Osteoblast (primary cell): ENCODE measurements at places on chromosomes 1 and 21. TPM values are rescaled to one million over a fixed set of nuclear protein-coding genes. Genes with fewer than 3 reads are reported as not detected.

Gene MFAP2
- total RNA-seq: 61.2 and 72.2 TPM in 2 replicates

DNA sequence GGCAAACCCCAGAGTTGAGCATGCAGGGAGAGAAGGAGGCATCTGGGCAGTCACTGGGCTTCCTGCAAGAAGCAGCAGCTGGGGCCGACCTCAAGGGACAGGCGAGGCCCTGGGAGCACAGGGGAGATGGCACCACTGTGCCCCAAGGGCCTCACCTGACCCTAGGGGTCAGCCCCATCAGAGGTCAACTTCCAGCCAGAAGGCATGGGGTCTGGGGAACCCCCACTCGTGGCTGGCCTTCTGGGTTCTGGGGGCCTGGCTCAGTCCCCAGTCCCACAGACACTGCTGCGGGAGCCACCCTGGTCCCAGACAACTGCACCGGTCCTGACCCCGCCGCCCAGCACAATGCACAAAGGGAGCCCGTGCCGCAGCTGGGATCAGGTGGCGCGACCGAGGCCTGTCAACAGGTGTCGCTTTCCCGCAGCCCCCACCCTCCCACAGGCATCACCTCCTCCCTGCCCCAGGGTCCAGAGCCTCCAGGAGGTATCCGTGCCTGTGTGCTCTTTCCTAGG, 6.2 kb downstream of the WNT9A start:
- H3K4me1 ChIP-seq: no peaks in the 10 kb centered on the region
- peak; percentile 58 for DNase-seq
- H3K4me3 ChIP-seq: no peak overlapping the region
- H3K36me3 ChIP-seq: no peaks in the 10 kb centered on the region
- no peak overlapping the region for H3K27ac ChIP-seq

Gene TAF5L
- total RNA-seq: 13.4 and 14.4 TPM in 2 replicates

GRCh38 chr1:160197231-160197630, 6.9 kb downstream of the CASQ1 start:
- no peaks in the 10 kb centered on the region for H3K36me3 ChIP-seq
- no peak overlapping the region for H3K4me3 ChIP-seq
- DNase-seq: no peak
- H3K27me3 ChIP-seq: no peaks in the 10 kb centered on the region

DNA sequence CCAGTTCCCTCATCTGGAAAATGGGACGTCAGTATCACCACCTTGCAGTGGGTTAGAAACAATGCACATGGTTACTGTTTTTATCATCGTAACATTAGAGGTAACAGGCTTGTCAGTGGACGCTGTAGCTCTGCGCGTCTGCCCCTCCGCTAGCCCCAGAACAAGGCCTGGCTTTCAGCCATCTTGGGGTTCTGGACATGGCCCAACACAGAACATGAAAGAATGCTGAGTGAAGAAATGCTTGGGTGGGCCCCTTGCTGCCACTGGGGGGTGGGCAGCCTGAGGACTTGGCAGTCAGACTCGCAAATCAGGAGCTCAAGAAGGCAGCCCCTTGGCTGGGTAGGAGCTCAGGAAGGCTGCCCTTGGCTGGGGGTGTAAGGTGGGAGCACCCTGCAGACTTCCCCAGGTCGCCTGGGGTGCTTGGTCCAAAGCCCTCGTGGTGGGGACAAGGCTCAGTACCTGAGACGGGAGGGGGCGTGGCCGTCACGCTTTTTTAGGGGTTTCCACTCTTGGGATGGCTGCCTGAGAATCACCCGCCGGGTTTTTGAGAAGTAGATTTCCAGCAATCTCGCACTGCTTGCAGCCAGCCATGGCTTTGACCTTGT, 51.7 kb downstream of the SLC37A1 start:
- H3K36me3 ChIP-seq: no peaks in the 10 kb centered on the region
- H3K27me3 ChIP-seq: no peaks in the 10 kb centered on the region
- no peak overlapping the region for H3K4me3 ChIP-seq
- H3K27ac ChIP-seq: no peak overlapping the region
- DNase-seq: peak; percentile 73

DNA sequence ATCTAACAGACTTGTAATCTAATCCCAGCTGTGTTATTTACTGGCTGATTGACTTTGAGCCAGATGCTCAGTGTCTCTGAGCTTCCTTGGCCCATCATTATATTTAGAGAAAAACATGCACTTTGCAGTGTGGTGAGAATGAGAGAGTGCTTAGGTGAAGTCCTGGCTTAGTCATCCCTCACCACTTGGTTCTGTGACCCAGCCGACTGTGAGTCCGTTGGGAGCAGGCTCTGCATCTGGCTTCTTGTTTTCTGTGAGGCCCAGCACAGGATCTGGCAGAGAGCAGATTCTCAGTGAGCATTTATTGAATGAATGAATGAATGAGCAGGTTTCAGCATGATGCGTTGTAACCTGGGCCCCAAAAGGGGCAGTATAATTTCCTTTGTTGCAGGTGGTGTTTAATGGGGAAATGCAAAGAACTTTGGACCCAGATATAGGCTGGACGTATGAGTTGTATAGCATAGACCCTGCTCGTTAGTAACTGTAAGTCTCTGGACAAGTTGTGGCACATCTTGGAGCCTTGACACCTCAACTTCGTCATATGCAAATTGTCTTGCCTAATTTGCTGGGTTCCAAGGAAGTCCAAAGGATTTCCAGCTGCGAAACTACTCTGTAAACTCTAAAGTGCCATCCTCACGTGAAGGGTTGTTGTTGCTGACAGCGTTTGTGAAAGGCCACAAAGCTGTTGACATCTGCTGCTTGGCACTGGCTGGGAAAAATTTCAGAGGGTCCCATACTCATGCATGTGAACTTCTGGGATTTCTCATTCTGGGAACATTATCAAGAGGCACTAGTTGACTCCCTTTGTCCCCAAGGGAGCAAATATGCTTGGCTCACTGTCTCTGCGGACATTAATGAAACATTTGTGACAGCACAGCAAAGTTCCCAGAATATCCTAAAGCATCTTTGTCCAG, 138.8 kb upstream of the USP24 start:
- no peak overlapping the region for H3K4me3 ChIP-seq
- no peak for DNase-seq
- no peaks in the 10 kb centered on the region for H3K4me1 ChIP-seq
- no peak overlapping the region for H3K27ac ChIP-seq
- no peaks in the 10 kb centered on the region for H3K27me3 ChIP-seq

DNA sequence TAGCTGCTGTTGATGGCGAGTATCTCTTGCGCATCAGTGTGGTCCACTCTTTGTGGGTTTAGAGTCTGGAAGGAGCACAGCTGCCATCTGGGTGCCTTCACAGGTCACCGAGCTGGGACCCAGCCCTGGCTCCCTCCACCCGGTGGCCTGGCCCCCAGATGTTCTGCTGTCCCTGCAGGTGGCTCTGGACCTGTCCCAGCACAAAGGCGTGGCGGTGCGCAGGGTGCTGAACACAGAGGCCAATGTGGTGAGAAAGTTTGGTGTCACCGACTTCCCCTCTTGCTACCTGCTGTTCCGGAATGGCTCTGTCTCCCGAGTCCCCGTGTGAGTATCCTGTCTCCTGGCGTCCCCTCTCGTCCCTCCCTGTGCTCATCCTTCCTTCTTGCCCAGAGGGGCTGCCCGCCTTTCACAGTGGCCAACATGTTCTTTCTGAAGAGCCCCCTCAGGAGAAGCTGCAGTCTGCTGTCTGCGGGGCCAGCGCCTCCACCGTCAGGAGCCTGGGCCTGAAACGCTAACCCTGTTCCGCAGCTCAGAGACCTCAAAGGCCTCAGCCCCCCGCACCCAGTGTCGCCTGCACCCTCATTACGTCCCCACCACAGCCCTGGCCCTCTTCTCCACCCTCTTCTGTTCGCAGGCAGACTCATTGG, 27.4 kb downstream of the QSOX1 start:
- peak; percentile 42 for DNase-seq
- no peak overlapping the region for H3K4me3 ChIP-seq
- H3K27ac ChIP-seq: no peak overlapping the region
- peaks cover 84% of the 10 kb centered on the region for H3K36me3 ChIP-seq
- H3K27me3 ChIP-seq: no peaks in the 10 kb centered on the region
- no peaks in the 10 kb centered on the region for H3K4me1 ChIP-seq

- H3K4me1 ChIP-seq: peaks cover 16% of the 10 kb centered on the region
- no peak overlapping the region for H3K27ac ChIP-seq
- no peaks in the 10 kb centered on the region for H3K27me3 ChIP-seq
Measured at GRCh38 chr1:231272173-231272572, 31.2 kb downstream of the GNPAT start.

Gene TMPRSS2
- total RNA-seq: under 0.01 TPM in 1 of 2 replicates, not detected in the other

Gene ICOSLG
- total RNA-seq: 0.29 TPM in 1 of 2 replicates, not detected in the other

DNA sequence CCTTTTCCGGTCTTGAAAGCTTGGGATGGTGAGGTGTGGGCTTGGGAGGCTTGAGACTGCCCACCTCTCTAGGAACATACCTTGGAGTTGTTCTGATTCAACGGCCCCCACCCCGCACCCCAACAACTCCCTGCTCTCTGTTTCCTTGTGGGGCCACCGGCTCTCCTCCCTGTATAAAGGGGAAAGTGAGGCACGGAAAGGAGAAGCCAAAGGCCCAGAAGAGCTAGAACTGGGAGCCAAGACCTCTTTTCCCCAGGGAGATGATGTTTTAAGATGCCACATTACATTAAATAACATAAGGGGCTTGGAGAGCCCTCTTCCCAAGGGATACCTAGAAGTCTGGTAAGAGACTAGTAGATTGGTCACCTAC, 1.2 kb upstream of the DLGAP3 start:
- H3K36me3 ChIP-seq: no peaks in the 10 kb centered on the region
- no peaks in the 10 kb centered on the region for H3K4me1 ChIP-seq
- H3K27me3 ChIP-seq: peaks cover 58% of the 10 kb centered on the region
- H3K27ac ChIP-seq: no peak overlapping the region
- no peak for DNase-seq

- H3K27ac ChIP-seq: peak overlapping the region; percentile 10
- no peak for DNase-seq
- H3K27me3 ChIP-seq: no peaks in the 10 kb centered on the region
- no peaks in the 10 kb centered on the region for H3K36me3 ChIP-seq
- peaks cover 6% of the 10 kb centered on the region for H3K4me1 ChIP-seq
Measured at GRCh38 chr1:72412286-72412685, 129.9 kb upstream of the NEGR1 start.
